ENCODE measurements at places on chromosomes 6 and 20.

DNA sequence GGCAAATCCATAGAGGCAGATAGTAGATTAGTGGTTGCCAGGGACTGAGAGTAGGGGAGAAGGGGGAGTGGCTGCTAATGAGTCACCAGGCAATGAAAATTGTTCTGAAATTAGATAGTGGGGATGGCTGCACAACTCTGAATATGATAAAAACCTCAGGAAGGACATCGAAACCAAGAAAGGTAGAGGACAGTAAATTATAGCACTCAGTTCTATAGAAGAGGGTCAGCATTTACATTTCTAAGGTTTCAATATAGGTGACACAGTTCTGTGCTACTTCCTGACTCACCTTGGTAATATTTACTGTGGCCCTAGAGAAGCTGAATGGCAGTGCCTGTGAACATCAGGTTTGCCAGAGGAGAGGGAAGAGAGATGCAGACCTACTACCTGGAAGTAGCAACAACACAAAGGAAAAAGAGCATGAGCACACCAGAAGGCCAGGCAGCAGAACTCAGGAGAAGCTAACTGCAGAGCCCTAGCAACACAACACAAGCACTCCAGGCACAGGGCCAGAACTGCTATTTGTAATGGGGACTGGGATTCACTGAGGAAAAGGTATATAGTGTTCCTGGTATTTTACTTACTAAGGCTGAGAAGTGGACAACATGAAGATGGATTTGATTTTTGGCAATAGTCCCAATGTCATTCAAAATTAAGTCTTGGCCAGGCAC, 75.9 kb downstream of the PLCG1 start:
- no peak for DNase-seq

GRCh38 chr20:61045876-61046585, 206.0 kb upstream of the CDH4 start:
- DNase-seq, result no peak

- no peak for DNase-seq
These were observed 403.8 kb downstream of the ADGRB3 start for GRCh38 chr6:69038841-69039240.

DNA sequence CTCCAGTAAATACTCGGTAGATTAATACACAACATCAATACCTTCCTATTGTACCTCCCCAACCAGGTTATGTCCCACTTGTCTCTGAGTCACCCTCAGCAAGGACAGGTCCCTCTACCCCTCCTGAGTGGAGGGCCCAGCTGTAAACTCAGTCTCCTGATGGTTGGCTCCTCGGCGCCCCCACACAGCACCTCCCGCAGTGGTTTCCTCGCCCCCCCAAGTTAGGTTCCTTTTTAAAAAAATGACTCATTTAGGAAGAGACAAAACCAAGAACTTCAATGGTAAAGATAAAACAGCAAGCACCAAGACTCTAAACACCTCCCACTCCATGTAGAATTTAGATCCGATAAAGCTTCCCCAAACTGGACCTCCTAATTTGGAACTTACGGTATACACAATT, 83.5 kb downstream of the TRERF1 start:
- no peak for DNase-seq

DNA sequence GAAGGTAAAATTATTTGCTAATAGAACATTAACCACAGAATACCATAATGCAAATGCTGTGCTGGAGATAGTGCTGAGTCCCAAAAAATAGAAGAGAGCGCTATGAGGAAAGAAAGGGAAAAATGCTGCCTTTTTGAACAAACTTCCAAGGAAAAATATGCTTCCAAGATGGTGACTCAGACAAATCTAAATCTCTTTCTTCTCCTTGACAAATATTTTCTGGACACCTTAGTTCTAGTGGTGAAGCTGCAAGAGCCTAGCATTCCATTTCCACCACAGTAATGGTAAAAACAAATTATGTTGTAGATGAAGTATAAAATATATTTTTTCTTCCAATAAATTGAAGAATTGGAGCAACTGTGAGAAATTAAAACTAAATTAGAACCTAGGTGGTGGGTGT, 155.6 kb upstream of the TBX18 start:
- no peak for DNase-seq

GRCh38 chr6:152846825-152847224, 96.2 kb downstream of the VIP start:
- DNase-seq, result no peak

GRCh38 chr6:70954750-70955149, 2.1 kb downstream of the B3GAT2 start:
- DNase-seq, result no peak

DNA sequence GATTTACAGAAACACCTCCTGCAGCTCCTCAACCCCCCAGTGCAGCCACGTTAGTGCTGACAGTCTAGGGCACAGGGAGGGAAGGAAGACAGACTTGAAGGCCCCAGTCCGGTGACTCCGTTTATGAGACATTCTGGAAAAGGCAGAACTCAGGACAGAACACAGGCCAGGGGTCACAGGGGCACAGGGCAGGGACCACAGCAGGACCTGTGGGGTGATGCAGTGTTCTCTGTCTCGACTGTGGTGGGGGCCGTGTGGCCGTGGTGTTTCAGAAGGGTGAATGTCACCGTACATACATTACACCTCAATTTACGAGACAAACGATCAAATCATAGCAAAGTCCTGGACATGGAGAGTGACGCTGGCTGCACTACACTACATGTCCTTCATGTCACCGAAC, 11.3 kb downstream of the BHLHE23 start:
- no peak for DNase-seq

GRCh38 chr6:148758492-148758891, 11.7 kb downstream of the UST start:
- DNase-seq, result no peak

DNA sequence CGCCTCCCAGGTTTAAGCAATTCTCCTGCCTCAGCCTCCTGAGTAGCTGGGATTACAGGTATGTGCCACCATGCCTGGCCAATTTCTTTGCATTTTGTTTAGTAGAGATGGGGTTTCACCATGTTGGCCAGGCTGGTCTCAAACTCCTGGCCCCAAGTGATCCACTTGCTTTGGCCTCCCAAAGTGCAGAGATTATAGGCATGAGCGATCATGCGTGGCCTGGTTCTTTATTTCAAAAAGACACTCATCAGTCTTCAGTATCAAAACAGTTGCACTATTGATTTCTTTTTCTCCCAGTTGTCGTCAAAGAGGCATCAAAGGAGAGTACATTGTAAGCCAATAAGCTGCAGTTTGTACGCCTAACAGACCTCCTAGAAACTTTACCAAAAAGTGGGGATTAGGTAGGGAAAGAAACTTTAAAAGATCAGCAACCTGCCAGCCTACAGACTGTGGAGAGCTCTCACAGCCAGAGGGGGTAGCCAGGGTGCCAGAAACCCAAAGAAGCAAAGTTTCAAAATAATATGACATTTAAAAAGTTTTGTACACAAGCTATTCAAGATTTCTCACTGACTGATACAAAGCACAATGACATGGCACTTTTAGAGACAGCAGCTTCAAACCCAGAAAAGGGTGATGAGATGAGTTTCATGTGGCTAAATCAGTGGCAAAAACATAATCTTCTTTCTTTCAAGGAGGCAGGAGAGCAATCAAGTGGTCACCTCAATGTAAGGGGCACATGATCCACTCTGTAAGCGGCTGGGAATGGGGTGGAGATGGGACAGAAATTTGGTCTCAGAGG, 83.0 kb upstream of the RALY start:
- DNase-seq, result no peak

GRCh38 chr6:139425780-139426179, 51.3 kb upstream of the CITED2 start:
- DNase-seq, result no peak

- no peak for DNase-seq
These were observed 2.9 kb downstream of the TGM3 start for GRCh38 chr20:2298701-2299100.

DNA sequence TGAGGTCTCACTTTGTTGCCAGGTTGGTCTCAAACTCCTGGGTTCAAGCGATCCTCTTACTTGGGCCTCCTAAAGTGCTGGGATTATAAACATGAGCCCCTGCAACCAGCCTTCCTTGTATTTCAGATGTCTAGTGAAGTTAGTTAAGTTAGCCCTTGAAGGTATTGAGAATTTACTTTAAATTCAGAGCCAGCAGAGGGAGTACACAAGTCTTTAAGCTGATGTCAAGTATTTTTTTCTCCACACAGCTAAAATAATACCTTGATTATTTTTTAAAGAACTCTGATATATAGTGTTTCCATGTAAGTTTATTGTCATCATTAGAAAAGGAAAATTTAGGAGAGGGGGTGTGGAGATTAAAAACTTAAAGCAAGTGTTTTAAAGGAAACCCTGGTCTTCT, 9.8 kb downstream of the FOXO3 start:
- DNase-seq, result no peak

DNA sequence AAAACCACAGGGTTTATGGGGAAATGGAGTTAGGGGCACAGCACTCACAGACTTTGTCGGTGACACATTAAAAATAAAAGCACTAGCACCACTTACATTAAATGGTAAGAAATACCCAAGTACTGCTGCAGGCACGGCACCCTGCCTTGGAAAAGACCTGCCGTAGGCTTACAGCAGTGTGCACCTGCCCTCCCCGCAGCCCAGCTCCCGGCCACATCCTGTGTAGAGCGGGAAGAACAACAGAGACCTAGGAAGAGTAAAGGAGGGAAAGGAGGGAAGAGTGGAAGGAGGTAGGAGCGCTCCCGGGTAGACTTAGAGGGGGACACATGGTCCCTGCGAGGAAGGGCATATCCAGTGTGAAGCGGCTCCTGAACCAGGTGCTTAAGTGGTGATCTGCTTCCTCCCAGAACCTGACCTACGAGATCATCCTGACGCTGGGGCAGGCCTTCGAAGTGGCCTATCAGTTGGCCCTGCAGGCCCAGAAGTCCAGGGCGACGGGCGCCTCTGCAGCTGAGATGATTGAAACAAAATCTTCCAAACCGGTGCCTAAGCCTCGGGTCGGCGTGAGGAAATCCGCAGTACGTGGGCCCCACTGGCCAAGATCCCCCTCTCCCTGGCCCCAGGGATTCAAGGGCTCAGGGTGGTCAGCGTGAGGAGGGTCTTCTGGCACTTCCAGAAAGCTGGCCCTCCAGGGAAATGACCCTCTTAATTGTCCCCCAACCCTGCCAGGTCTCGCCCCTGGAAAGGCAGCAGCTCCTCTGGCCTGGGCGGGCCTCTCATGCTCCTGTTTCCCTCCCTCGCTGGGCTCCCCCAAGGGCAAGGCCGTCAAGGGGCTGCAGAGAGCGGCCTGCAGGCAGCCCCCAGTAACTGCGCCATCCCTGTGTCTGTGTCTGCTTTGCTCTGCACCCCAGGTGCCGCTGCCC, 55.5 kb downstream of the TCP11 start:
- DNase-seq, result no peak

GRCh38 chr20:37714978-37715672, 21.3 kb downstream of the CTNNBL1 start:
- DNase-seq, result no peak

- no peak for DNase-seq
These were observed 28.7 kb downstream of the PYGB start for GRCh38 chr20:25276533-25277050.

DNA sequence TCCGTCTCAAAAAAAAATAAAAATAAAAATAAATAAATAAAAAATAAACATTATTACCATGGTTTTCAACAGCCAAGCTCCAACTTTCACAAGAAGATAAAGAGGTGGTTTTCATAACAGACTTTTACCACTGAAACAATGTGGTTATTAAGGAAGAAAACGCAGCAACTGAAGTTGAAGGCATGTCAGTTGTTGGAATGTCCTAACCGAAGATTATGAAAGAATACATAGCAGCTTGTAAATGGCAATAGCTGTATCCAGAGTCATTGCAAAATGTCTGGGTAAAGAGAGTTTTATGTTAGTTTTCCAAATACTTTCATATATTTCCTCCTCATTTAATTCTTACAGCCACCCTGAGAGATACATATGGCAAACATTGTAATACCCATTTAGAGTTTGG, 161.6 kb upstream of the MARCKS start:
- DNase-seq, result no peak

- no peak for DNase-seq
These were observed 256.4 kb upstream of the MARCKS start for GRCh38 chr6:113600551-113601339.

- DNase-seq, result no peak
These were observed 200.0 kb downstream of the ZMYND8 start for GRCh38 chr20:47156301-47157137.

GRCh38 chr6:35342258-35343091, at the start of gene PPARD:
PPARD (plus strand) TSS chr6:35342558; CDS start chr6:35411088, 68,530 bp downstream.
- DNase-seq, result peak; percentile 97

DNA sequence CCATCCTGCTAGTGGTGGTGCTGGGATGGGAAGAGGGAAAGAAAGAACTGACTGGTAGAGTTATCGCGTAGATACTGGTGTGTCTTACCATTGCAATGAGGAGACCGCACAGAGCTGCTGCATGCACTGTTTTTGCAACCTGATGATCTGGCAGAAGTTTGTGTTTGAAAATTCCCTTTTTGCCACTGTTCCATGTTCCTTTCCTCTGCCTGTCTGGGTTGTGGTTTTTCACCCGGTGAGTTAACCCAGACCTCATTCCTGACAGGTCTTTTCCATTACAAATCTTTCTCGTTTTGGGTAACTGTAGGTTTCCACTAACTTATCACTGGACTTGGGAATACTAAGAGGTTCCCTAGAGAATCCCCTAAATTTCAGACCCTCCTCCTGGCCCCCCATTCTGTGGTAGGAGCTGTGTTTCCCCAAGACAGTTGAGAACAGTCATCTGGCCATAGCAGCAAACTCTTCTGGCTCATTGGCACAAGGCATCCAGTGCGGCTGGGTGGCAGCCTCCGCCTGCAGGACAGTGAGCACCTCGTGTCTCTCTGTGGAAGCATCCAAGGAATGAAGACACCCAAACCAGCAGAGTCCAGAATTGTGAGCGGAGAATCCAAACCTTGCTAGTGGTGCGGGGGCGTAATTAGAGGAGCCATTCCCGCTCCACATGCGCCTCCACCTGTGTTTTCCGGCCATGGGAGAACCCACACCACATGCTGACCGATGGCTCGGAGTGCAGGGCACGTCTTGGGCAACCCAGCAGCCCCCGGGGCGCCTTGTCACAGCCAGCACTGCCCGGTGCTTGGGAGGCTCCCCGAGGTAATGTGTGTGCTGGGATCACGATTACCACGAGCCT, 32.8 kb downstream of the ERMARD start:
- no peak for DNase-seq

- DNase-seq, result no peak
These were observed 169.1 kb upstream of the CDYL start for GRCh38 chr6:4606821-4607704.

DNA sequence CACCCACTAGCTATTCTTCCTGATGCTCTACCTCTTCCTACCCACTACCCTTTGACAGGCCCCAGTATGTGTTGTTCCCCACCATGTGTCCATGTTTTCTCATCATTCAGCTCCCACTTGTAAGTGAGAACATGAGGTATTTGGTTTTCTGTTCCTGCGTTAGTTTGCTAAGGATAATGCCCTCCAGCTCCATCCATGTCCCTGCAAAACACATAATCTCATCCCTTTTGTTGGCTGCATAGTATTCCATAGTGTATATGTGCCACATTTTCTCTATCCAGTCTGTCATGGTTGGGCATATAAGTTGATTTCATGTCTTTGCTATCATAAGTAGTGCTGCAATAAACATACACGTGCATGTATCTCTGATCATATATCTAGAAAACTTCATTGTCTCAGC, 218.3 kb upstream of the STXBP5 start:
- no peak for DNase-seq

Measured in activated naive CD4-positive, alpha-beta T cell (primary cell).